CD4-positive, CD25-positive, alpha-beta regulatory T cell (primary cell): ENCODE measurements at places on chromosomes 3 and 15. TPM values are rescaled to one million over a fixed set of nuclear protein-coding genes. Genes with fewer than 3 reads are reported as not detected.

FBXO40 gene
- not detected for polyA plus RNA-seq

ACKR4 gene
- not detected for polyA plus RNA-seq

CLRN1 gene
- polyA plus RNA-seq: not detected

SLC24A5 gene
- polyA plus RNA-seq: not detected

ADAMTSL3 gene
- polyA plus RNA-seq: not detected

PLSCR2 gene
- polyA plus RNA-seq: not detected

FANCD2OS gene
- not detected for polyA plus RNA-seq
